ENCODE measurements at places on chromosomes 16 and 17. TPM values are rescaled to one million over a fixed set of nuclear protein-coding genes. Genes with fewer than 3 reads are reported as not detected.

The ZG16 gene
- 1.3 TPM for total RNA-seq

The GAST gene
- not detected for total RNA-seq

The SRCAP gene
- 27.7 TPM for total RNA-seq

The MYOCD gene
- total RNA-seq: 0.23 TPM

The MYH13 gene
- total RNA-seq: not detected

The MRPL27 gene
- 38.9 TPM for total RNA-seq

The HBA2 gene
- 67.1 TPM for total RNA-seq

The CLEC3A gene
- total RNA-seq: not detected

The CCL13 gene
- not detected for total RNA-seq
